ENCODE measurements at places on chromosomes 5 and 9.
A peak's percentile ranks its signal among the peaks of the same experiment; 100 is the strongest.

GRCh38 chr5:74296685-74297408, 343.7 kb downstream of the ENC1 start:
- no peak overlapping the region for H3K4me3 ChIP-seq
- no peak for DNase-seq
- H3K36me3 ChIP-seq = no peaks in the 10 kb centered on the region
- H3K27me3 ChIP-seq = no peaks in the 10 kb centered on the region
- H3K27ac ChIP-seq = no peak overlapping the region

GRCh38 chr5:133952729-133953567, 15.5 kb downstream of the C5orf15 start:
- 0 out of 2 replicates have a peak overlapping the region, but pooled peaks have one; percentile 1 for H3K4me3 ChIP-seq
- DNase-seq = no peak
- no peaks in the 10 kb centered on the region for H3K27me3 ChIP-seq
- peaks cover 21% of the 10 kb centered on the region for H3K36me3 ChIP-seq
- H3K4me1 ChIP-seq = peaks cover 11% of the 10 kb centered on the region

GRCh38 chr9:91541734-91542133, 118.1 kb upstream of the NFIL3 start:
- DNase-seq = no peak
- H3K4me1 ChIP-seq = peaks cover under 1% of the 10 kb centered on the region
- no peak overlapping the region for H3K4me3 ChIP-seq
- H3K27me3 ChIP-seq = peaks cover 12% of the 10 kb centered on the region
- H3K27ac ChIP-seq = no peak overlapping the region
- H3K36me3 ChIP-seq = no peaks in the 10 kb centered on the region

DNA sequence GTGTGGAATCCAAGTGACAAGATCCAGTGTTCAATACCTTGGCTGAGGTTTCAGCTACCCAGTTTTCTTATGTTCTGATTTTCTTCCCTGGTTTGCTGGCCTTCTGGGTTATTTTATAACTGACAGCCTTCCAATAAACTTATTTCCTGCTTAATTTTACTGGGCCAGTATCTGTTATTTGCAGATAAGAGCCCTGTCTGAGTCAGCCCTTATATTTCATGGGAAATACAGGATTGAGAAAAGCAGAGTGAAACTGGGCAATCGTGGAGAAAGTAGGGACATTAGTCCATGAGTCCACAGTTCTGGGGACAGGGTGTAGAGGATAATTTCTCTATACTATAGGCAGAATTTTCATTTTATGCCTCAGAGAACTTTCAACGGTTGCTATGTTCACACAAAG, 32.3 kb downstream of the TMEM167A start:
- H3K27ac ChIP-seq = no peak overlapping the region
- H3K4me3 ChIP-seq = no peak overlapping the region
- H3K36me3 ChIP-seq = no peaks in the 10 kb centered on the region
- H3K4me1 ChIP-seq = peaks cover 14% of the 10 kb centered on the region
- H3K27me3 ChIP-seq = no peaks in the 10 kb centered on the region
- DNase-seq = no peak

GRCh38 chr9:112380102-112380824, at the start of gene HSDL2:
Gene HSDL2 (plus strand): TSS chr9:112380108. CDS start chr9:112380164, 56 bp downstream.
- no peak for DNase-seq
- H3K27me3 ChIP-seq = no peaks in the 10 kb centered on the region
- H3K4me1 ChIP-seq = peaks cover 66% of the 10 kb centered on the region

DNA sequence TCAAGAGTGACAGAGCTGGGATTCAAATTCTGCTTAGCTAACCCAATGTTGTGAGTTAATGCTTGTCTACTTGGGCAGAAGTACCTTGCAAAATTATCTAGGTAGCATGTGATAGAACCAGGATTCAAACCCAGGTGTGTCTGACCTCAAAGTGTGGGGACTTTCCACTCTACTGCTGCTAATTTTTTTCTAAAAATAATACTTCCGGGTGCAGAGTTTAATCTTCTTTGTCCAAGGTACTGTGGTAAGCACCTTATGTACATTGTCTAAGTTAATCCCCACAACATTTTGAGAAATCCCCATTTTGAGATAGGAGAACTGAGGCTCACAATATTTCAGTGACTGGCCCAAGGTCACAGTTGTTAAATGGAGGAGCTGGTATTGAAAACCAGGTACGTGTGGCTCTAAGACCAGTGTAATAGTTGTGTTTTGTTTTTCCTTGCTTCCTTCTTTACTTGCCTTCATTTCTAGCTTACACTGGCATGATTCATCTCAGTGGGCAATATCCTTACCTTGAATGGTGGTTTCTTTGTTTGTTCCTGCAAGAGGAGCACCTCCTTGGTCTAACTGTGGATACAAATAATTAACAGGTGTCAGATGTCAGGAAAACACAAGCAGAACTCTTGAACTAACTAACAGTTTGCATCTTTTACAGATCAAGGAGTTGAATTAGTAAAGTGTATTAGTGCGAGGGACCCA, 7.5 kb downstream of the ALDOB start:
- no peaks in the 10 kb centered on the region for H3K36me3 ChIP-seq
- peaks cover 88% of the 10 kb centered on the region for H3K4me1 ChIP-seq

DNA sequence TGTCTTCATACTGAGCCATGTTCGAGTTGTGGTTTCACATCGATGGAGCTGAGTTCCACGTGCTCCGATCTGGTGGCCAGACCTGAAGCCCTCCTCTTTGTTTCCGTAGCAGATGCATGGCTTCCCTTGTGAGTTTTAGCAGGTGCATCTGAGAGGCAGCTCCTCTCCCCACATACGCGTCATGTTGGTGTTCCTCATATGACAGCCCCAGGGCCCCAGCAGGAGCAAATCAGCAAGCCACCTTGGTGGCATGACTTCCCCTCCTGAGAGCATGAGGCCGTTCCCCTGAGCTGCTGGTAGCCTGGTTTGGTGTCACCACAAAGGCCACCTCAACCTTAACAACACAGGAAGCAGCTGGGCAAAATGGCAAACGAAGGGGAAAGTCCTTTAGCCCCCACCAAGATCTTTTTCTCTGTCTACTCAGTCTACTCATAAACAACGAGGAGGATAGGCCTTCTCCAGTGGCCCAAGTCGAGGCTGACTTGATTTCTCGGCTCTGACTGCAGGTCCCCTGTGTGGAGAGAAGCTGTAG, 5.9 kb downstream of the CYFIP2 start:
- no peaks in the 10 kb centered on the region for H3K27me3 ChIP-seq
- peaks cover 38% of the 10 kb centered on the region for H3K4me1 ChIP-seq
- no peak overlapping the region for H3K27ac ChIP-seq
- DNase-seq = no peak

GRCh38 chr5:171188016-171188415, 121.0 kb upstream of the TLX3 start:
- no peak overlapping the region for H3K27ac ChIP-seq
- H3K27me3 ChIP-seq = no peaks in the 10 kb centered on the region
- no peak overlapping the region for H3K4me3 ChIP-seq
- H3K4me1 ChIP-seq = no peaks in the 10 kb centered on the region
- no peak for DNase-seq
- no peaks in the 10 kb centered on the region for H3K36me3 ChIP-seq
